ENCODE measurements at places on chromosomes 12 and 14. TPM values are rescaled to one million over a fixed set of nuclear protein-coding genes. Genes with fewer than 3 reads are reported as not detected.

The GALNT8 gene
- not detected for total RNA-seq

The CD69 gene
- not detected for total RNA-seq

The VPS37B gene
- 28.3 TPM for total RNA-seq

The KERA gene
- total RNA-seq = not detected

The GARIN6 gene
- total RNA-seq = not detected

The VWF gene
- 0.27 TPM for total RNA-seq

Measured in A549 treated with dexamethasone at 1 μM for 4 hours (cell line).